Dermis blood vessel endothelial cell (primary cell): ENCODE measurements at places on chromosomes 4 and X. TPM values are rescaled to one million over a fixed set of nuclear protein-coding genes. Genes with fewer than 3 reads are reported as not detected.

Gene TMEM255A
- total RNA-seq: not detected in 2 replicates

Gene TLR2
- total RNA-seq: 0.51 and 1.9 TPM in 2 replicates

Gene MAGEB1
- total RNA-seq: not detected in 2 replicates

Gene SNCA
- 140 and 167 TPM in 2 replicates for total RNA-seq

Gene PASD1
- not detected in 2 replicates for total RNA-seq

Gene ANOS1
- 0.17 and 0.47 TPM in 2 replicates for total RNA-seq

Gene FAM9C
- total RNA-seq: 0.05 TPM in 1 of 2 replicates, not detected in the other

Gene APELA
- not detected in 2 replicates for total RNA-seq

Gene DCLK2
- 2.0 and 2.4 TPM in 2 replicates for total RNA-seq

Gene SPACA5
- total RNA-seq: not detected in 2 replicates

Gene SOX3
- not detected in 2 replicates for total RNA-seq

Gene GSX2
- 0.33 TPM in 1 of 2 replicates, not detected in the other for total RNA-seq
